ENCODE measurements at places on chromosomes 3 and 15.
A peak's percentile ranks its signal among the peaks of the same experiment; 100 is the strongest.

GRCh38 chr3:195082811-195083210, 188.1 kb downstream of the XXYLT1 start:
- H3K27ac ChIP-seq, result no peak overlapping the region
- no peak overlapping the region for H3K4me3 ChIP-seq
- no peaks in the 10 kb centered on the region for H3K27me3 ChIP-seq
- DNase-seq, result no peak

DNA sequence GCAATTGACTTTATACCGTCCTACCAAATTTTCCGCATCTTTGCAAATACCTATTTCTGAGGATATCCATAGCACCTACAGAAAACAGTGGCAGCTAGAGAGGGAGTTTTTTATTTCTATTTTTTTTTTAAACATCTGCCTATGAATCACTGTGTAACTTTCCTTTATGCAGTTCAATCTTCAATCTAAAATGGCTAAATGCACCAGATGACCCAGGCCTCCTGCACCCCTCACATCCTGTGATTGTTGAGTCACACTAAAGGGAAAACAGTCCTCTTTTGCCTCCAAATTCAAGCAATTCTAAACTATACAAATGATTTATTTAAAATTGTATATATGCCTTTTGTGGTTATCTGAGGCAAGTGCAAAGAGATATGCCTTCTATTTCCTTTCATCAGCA, 20.1 kb upstream of the BCL6 start:
- peak overlapping the region; percentile 34 for H3K27ac ChIP-seq
- no peak overlapping the region for H3K4me3 ChIP-seq
- H3K36me3 ChIP-seq, result no peaks in the 10 kb centered on the region
- DNase-seq, result no peak
- peaks cover 23% of the 10 kb centered on the region for H3K4me1 ChIP-seq
- peaks cover 4% of the 10 kb centered on the region for H3K27me3 ChIP-seq

- no peak overlapping the region for H3K27ac ChIP-seq
- H3K4me1 ChIP-seq, result no peaks in the 10 kb centered on the region
- peaks cover 24% of the 10 kb centered on the region for H3K27me3 ChIP-seq
- no peaks in the 10 kb centered on the region for H3K36me3 ChIP-seq
These were observed 66.2 kb downstream of the SAMMSON start for GRCh38 chr3:70065696-70066253.

DNA sequence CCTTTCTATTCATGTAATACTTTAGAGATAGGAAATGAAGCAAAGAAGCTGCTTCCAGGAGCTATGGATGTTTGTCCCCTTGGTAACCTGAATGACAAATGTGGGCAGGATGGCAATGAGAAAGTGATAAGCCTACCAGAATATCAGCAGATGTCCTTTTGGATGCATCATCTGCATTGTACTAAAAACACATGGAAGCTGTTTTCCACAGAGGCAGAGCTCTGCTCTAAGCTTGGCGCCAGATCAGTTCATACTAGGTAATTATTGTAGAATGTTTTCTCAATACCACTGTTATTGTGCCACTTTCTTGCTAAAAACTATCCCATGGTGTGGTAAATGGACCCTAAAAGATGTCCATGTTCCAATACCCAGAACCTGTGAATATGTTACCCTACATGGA, 100.2 kb downstream of the DTWD1 start:
- DNase-seq, result no peak
- H3K27ac ChIP-seq, result no peak overlapping the region
- peaks cover 5% of the 10 kb centered on the region for H3K27me3 ChIP-seq
- H3K36me3 ChIP-seq, result no peaks in the 10 kb centered on the region
- H3K4me3 ChIP-seq, result no peak overlapping the region
- H3K4me1 ChIP-seq, result no peaks in the 10 kb centered on the region

GRCh38 chr3:188322135-188322887, 168.4 kb downstream of the LPP start:
- no peaks in the 10 kb centered on the region for H3K27me3 ChIP-seq
- peaks cover 31% of the 10 kb centered on the region for H3K4me1 ChIP-seq
- peak overlapping the region; percentile 55 for H3K4me3 ChIP-seq

Measured in T-helper 17 cell (primary cell).